Liver (tissue), 10 donors: ENCODE measurements at places on chromosomes 2 and 18. TPM values are rescaled to one million over a fixed set of nuclear protein-coding genes. Genes with fewer than 3 reads are reported as not detected.
A peak's percentile ranks its signal among the peaks of the same experiment; 100 is the strongest.

The LOXL3 gene
- 0.98 TPM for polyA plus RNA-seq

The RAB27B gene
- polyA plus RNA-seq: 0.13 TPM

The ZC3H6 gene
- 0.99 TPM for polyA plus RNA-seq

The KLHL30 gene
- polyA plus RNA-seq: 0.05 TPM

The GAREM2 gene
- 0.13 TPM for polyA plus RNA-seq

The CD207 gene
- polyA plus RNA-seq: not detected

DNA sequence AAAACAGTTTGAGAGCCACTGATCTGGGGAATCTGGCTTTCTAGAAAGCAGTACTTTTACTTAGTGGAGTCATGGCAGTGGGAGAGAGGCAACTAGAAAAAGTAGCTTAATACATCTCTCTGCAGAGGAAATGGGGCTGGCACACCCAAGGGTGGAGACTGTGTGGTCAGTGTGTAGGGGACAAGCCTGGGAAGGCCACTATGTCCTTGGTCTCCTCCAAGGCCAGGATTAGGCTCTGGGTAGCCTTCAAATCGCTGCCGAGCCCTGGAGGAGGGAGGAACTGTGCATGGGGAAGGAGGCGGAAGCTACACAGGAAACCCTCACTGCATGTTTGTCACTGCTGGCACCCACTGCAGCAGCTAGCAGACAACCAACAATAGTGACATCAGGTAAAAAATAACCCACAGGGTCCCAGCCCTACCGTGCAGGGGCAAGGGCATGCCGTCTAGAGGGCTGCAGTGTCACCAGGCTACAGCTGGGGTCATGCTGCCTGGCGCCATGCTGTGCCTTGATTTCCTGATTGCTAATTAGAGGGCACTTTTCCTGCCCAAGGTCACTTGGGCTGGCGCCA is 34.8 kb downstream of the LBH start:
- no peak overlapping the region for H3K4me3 ChIP-seq
- no peak for DNase-seq
- H3K4me1 ChIP-seq: no peaks in the 10 kb centered on the region
- peak overlapping the region; percentile 49 for H3K27ac ChIP-seq

- H3K4me1 ChIP-seq: no peaks in the 10 kb centered on the region
- no peaks in the 10 kb centered on the region for H3K36me3 ChIP-seq
- H3K4me3 ChIP-seq: no peak overlapping the region
- DNase-seq: no peak
Measured at GRCh38 chr2:172246649-172247048, 143.9 kb upstream of the DLX2 start.

DNA sequence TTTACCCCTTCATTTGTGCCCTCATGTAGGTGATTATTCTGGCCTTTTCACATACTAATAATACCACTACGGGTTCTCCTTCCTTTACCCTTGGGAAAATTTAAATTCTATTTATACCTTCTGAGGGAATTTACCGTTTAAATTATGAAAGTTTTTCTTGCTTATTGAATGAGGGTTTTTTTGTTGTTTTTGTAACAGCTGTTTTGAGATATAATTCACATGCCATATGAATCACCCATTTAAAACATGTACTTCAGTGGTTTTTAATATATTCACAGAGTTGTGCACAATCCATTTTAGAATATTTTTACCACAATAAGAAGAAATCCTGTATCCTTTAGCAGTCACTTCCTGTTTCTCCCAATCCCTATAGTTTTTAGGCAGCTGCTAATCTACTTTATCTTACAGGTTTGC is 54.7 kb downstream of the EML4 start:
- H3K4me3 ChIP-seq: no peak overlapping the region
- DNase-seq: no peak
- H3K36me3 ChIP-seq: no peaks in the 10 kb centered on the region

GRCh38 chr2:134406736-134407135 is 152.9 kb downstream of the MGAT5 start:
- peaks cover 12% of the 10 kb centered on the region for H3K4me1 ChIP-seq
- no peaks in the 10 kb centered on the region for H3K36me3 ChIP-seq
- no peak for DNase-seq
- H3K27ac ChIP-seq: no peak overlapping the region

GRCh38 chr2:12032975-12033374 is 286.5 kb downstream of the LPIN1 start:
- H3K27me3 ChIP-seq: no peaks in the 10 kb centered on the region
- H3K36me3 ChIP-seq: no peaks in the 10 kb centered on the region
- no peak overlapping the region for H3K27ac ChIP-seq
- H3K4me1 ChIP-seq: no peaks in the 10 kb centered on the region
- DNase-seq: no peak

DNA sequence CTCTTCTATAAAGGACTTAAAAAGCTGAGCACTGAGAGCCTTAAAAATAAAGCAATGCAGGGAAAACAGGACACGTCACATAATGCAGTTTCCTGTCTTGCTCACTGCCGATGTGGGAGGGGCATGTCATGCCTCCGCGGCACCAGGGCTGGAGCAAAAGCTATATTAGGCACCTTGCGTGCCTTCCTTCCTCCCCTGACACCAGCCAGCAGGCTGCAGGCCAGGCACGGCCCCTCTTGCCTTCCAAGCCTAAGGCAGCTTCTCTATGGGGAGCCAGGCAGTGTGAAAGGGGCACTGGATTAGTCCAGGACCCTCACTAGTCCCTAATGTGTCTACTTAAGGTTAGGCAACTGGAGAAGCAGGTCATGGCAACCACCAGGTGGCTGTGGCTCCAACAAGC is 26.3 kb downstream of the MRPL35 start:
- H3K36me3 ChIP-seq: no peaks in the 10 kb centered on the region
- DNase-seq: no peak
- no peak overlapping the region for H3K4me3 ChIP-seq

DNA sequence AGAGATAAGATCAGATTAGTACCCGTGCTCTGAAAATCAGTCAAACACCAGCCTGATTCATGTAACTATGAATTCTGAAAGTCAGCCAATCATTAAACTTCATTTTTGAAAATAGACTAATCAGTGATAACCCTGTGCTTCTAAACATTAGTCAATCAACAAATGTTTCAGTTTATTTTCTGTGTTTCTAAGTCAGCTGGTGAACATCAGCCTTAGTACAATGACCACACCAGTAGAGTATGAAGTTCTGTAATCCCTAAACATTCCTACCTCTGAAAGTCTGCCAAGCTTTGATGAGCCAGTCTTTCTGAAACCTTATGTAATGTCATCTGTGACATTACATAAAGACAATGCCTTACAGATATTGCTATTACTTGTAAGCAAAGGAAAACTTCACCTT is 807.4 kb upstream of the CRIM1 start:
- no peaks in the 10 kb centered on the region for H3K4me1 ChIP-seq
- no peak for DNase-seq
- no peak overlapping the region for H3K27ac ChIP-seq
- no peak overlapping the region for H3K4me3 ChIP-seq
- H3K27me3 ChIP-seq: no peaks in the 10 kb centered on the region

DNA sequence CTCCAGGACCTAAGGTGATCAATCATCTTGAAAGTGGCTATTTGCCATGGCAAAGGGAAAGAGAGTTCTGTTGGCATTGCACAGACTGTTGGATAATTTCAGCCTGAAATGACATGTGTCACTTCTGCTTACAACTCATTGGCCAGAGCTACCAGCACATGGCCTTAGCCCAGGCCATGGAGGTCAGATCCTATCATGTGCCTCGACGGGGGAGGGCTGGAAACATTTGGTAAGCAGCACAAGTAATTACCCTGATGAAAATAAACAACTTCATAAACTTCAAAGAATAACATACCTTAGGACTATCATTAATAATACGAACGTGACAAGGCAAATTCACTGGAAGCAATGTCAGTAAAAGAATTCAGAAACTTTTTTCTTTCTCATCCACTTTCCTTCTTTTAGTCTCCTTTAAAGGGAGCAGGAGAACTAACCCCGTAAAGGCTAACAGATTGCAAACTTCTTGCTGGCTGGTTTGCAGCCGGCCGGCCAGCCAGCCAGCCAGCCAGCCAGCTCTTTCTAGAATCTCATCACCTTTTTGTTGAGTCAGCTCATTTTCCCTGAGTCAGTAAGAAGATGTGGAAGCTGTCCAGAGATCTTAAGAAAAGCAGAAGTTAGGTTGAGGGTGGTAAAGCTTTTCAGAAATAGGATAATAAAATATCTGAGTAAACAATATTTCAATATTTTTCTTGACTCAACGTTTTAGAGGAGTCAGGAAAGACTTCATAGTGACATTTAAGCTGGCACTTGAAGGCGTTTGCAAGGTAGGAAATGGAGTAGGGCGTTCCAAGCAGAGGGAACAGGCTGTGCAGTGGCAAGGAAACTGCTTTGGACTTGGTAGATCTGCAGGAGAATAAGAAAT is 31.9 kb downstream of the CNRIP1 start:
- no peak for DNase-seq
- H3K27ac ChIP-seq: no peak overlapping the region
- no peaks in the 10 kb centered on the region for H3K27me3 ChIP-seq

DNA sequence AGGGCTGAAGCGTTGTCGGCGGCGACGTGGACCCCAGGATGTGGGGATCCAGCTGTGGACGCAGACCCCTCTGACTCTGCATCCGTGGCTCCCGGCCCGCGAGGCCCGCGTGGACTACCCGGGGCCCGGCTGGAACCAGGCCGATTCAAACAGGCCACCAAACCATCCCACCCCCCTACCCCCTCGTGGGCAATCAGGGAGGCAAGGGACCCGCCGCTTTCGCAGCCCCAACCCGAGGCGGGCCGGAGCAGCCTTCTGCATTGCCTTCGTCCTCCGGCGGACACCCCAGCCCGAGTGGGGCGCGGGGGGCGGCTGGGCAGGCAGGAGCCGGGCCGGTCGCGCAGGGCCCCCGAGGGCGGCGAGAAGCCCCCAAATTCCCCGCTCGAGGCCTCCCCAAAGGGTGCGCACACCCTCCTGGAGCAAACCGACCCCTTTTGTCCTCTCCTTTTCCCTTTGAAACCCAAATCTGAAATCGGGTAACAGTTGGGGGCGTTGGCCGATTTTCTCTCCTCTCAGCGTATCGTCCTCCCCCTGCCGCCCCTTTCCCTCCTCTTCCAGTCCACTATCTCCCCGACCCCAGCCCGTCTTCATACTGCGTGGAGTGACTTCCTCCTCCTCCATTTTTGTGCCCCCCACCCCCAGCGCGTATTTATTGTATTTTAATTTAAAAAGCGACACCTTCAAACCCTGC is 7.4 kb downstream of the SP9 start:
- no peak overlapping the region for H3K4me3 ChIP-seq
- no peak overlapping the region for H3K27ac ChIP-seq
- DNase-seq: no peak
- peaks cover 2% of the 10 kb centered on the region for H3K27me3 ChIP-seq
- no peaks in the 10 kb centered on the region for H3K36me3 ChIP-seq

DNA sequence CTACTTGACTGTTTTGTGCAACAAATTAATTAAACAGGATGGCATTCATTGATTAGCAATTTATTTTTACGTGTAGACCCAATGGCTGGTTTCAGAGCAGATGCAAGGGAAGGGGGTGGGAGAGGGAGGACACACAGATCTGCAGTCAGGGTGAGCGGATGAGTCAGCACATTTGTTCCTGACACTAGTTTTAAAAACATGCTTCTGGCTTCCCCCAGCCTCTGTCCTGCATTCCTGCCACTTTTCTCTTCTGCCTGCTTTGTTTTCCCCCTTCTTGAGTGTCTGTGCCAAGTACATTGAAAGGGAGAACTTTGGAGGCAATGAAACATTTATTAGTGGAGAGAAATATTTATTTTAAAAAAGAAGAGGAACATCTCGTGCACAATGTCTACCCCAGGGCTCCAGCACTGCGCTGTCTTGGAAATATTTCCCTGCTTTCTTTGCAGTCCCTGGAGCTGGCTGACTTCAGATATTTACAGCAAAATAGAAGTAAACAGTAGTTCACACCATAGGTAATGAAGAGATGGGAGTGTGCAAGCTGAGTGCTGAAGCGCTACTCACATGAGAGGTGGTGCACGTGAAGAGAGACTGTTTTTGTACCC is 52.2 kb downstream of the NRP2 start:
- DNase-seq: peak; percentile 41
- no peaks in the 10 kb centered on the region for H3K27me3 ChIP-seq
- H3K4me1 ChIP-seq: no peaks in the 10 kb centered on the region

DNA sequence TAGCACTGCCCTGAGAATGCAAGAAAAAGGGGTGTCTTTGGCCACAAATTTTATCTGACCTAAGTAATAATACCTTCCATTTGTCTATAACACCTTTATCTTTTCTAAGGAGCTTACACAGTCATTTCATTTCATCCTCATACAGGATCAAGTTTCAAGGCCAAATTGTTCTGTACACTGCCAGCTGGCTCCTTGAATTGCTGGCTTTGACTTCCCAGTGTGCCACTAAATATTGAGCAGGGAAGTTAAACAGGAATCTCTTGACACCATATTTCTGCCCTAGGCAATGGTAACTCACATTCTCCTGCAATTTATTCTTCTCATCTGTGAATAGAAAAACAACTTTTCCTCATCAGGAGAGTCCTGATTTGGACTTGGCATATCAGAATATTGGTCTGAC is 195.1 kb upstream of the LRP1B start:
- no peak for DNase-seq
- H3K4me3 ChIP-seq: no peak overlapping the region
- no peak overlapping the region for H3K27ac ChIP-seq
- H3K27me3 ChIP-seq: no peaks in the 10 kb centered on the region
- H3K4me1 ChIP-seq: no peaks in the 10 kb centered on the region

- no peaks in the 10 kb centered on the region for H3K27me3 ChIP-seq
- H3K4me1 ChIP-seq: no peaks in the 10 kb centered on the region
- no peak for DNase-seq
- H3K4me3 ChIP-seq: no peak overlapping the region
- H3K36me3 ChIP-seq: no peaks in the 10 kb centered on the region
Measured at GRCh38 chr2:67880291-67880761, 182.5 kb downstream of the C1D start.

- no peak for DNase-seq
- H3K27me3 ChIP-seq: no peaks in the 10 kb centered on the region
- H3K4me1 ChIP-seq: no peaks in the 10 kb centered on the region
- H3K4me3 ChIP-seq: no peak overlapping the region
Measured at GRCh38 chr2:217988840-217989204, 14.0 kb downstream of the TNS1 start.

DNA sequence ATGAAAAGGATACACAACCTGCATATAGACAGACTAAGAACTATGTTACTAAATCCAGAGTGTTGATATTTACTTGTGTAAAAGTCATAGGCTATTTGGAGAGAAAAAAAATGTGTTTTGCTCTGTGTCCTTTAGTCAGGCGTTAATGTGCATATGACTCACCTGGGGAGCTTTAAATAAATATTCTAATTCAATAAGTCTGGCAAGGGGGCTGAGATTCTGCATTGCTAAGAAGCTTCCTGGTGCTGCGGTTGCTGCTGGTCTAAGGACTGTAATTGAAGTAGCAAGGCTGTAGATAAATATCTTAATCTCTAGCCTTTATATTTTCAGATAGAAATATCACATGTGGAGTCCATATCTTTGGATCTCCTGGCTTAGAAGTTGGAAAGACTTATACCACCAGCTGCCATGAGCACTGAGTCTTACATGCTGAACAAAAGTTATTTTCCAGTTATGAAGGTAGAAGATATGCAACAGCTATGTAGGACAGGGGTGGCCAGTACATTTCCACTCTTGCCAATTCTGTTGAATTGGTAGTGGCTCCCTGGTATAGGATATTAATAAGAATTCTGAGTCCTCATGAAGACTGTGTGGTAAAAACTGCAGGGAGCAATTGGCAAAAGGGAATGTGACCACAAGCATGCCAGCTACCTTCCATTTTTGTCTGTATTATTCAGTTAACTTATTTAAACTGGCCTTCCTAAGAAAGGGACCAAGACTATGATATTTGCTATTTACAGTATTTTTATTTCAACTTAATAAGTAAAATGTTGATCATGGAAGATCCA is 4.8 kb downstream of the SPAG16 start:
- DNase-seq: no peak
- H3K4me3 ChIP-seq: no peak overlapping the region
- no peaks in the 10 kb centered on the region for H3K36me3 ChIP-seq
- no peak overlapping the region for H3K27ac ChIP-seq
- no peaks in the 10 kb centered on the region for H3K4me1 ChIP-seq
- no peaks in the 10 kb centered on the region for H3K27me3 ChIP-seq
